ENCODE measurements at places on chromosomes 7 and 10. TPM values are rescaled to one million over a fixed set of nuclear protein-coding genes. Genes with fewer than 3 reads are reported as not detected.

The LEP gene
- not detected for total RNA-seq

- peaks cover 5% of the 10 kb centered on the region for H3K27me3 ChIP-seq
- H3K36me3 ChIP-seq, result no peaks in the 10 kb centered on the region
- H3K4me1 ChIP-seq, result no peaks in the 10 kb centered on the region
- no peak for ATAC-seq
- H3K4me3 ChIP-seq, result no peak overlapping the region
Observed at GRCh38 chr7:13024121-13024674, 336.8 kb downstream of the ARL4A start.

- no peaks in the 10 kb centered on the region for H3K4me1 ChIP-seq
- ATAC-seq, result no peak
- no peaks in the 10 kb centered on the region for H3K36me3 ChIP-seq
- H3K27ac ChIP-seq, result no peak overlapping the region
Observed at GRCh38 chr10:33716501-33717267, 382.2 kb upstream of the NRP1 start.

- no peaks in the 10 kb centered on the region for H3K27me3 ChIP-seq
- no peak overlapping the region for H3K27ac ChIP-seq
- no peaks in the 10 kb centered on the region for H3K36me3 ChIP-seq
- peaks cover 17% of the 10 kb centered on the region for H3K4me1 ChIP-seq
Observed at GRCh38 chr10:86962136-86962980, 4.0 kb downstream of the SNCG start.

The MRLN gene
- total RNA-seq, result 0.74 TPM

The OR9A2 gene
- total RNA-seq, result 0.24 TPM
